CD4-positive, alpha-beta T cell treated with Interleukin-15 for 1 hour (primary cell): ENCODE measurements at places on chromosomes 7 and 10.

GRCh38 chr7:27142580-27143022 lies 880 bp downstream of the HOXA5 start:
- DNase-seq, result no peak

- DNase-seq, result no peak
Observed at GRCh38 chr7:25842201-25842733, 309.7 kb upstream of the NFE2L3 start.

DNA sequence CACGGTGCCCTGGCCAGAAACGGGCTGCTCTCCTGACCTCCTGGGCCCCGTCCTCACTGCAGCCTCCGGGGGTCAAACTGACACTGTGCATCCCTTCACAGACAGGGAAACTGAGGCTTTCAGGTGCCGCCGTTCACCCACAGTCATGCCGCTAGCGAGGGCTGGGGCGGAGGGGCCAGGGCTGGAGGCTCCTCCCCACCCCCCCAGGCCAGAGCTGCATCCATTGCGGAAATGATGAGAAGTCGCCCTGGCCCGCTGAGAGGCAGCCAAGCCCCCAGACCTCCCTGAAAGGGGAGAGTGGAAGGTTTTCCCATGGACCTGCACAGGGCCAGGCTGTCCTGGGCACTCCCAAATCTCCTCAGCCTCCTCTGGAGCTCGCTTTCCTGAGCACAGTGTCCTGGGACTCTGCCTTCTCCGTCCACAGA lies 16.5 kb upstream of the INPP5A start:
- peak; percentile 13 for DNase-seq

- no peak for DNase-seq
Observed at GRCh38 chr10:126397640-126398382, 9.5 kb upstream of the ADAM12 start.

- DNase-seq, result no peak
Observed at GRCh38 chr7:50220273-50220672, 84.2 kb upstream of the IKZF1 start.
